ENCODE measurements at places on chromosomes 4 and X.

DNA sequence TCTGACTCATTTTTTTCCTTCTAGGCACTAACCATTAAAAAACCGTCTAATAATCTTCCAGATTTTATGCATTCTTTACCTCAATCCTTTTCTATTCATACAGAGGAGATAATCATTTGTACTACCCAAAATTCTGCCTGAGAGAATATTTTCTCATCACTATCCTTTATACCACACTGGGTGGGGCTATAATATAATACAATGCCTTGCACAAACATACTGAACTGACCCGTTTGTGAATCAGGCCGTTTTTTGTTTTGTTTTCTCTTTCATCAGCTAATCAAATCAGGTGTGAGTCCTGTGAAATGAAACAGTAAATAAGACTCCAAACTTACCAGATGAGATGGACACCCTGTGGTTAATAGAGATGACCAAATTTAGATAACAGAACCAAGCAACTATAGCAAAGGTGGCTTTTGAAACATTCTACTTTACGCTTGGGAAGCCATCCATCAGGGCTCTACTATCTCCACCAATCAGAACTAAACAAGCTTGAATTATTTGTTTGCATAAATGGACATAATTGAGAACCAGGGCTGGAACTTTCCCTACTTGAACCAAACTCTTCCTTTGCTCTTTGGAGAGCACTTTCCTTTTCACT, 573.0 kb downstream of the GABRG1 start:
- DNase-seq, result no peak

GRCh38 chr4:13546142-13546940, 2.0 kb upstream of the NKX3-2 start:
- DNase-seq, result no peak

DNA sequence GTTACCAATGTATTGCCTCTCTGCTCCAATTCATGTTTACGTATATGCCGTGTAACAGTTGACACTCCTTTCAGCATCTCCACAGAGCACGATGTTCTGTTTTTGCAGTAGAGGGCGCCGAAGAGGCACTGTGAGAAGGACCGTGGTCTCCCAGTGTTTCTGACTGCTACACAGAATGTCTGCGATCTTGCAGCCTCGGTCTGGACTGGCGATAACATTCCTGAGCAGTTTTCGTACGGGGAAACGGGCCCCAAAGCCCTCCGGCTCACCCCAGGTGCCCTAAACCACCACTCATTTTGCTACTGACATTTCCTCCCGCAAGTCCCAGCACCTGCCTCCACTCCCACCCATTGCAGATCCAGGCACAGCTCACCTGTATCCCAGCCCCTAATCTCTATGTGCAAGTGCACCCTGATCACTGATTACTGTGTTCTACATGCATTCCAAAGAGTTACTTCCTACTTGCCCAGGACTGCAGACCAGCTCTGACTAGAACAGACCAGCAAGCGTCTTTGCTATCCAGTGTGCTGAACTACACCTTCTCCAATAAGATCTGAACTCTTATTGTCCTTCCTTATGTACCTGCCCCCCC, 12.4 kb upstream of the NFXL1 start:
- DNase-seq, result peak; percentile 17

DNA sequence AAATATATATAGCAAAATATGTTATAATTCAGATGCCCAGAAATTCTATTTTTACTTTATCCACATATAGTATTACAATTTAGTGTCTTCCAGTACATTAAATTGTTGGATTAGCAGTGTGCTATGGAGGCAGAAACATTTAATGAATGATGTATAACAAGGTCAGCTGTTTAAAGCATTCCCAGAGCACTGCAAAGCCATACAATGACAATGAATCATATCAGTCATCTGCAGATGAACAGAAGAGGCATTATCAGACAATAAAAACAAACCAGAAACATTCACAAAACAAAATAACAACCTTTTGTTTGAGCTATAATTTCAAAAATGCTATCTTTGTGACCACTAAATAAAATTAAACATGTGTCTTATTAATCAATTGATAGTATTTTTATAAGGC, 524.2 kb downstream of the FAT4 start:
- DNase-seq, result no peak

GRCh38 chr4:61336916-61337315, 136.8 kb downstream of the ADGRL3 start:
- DNase-seq, result no peak

DNA sequence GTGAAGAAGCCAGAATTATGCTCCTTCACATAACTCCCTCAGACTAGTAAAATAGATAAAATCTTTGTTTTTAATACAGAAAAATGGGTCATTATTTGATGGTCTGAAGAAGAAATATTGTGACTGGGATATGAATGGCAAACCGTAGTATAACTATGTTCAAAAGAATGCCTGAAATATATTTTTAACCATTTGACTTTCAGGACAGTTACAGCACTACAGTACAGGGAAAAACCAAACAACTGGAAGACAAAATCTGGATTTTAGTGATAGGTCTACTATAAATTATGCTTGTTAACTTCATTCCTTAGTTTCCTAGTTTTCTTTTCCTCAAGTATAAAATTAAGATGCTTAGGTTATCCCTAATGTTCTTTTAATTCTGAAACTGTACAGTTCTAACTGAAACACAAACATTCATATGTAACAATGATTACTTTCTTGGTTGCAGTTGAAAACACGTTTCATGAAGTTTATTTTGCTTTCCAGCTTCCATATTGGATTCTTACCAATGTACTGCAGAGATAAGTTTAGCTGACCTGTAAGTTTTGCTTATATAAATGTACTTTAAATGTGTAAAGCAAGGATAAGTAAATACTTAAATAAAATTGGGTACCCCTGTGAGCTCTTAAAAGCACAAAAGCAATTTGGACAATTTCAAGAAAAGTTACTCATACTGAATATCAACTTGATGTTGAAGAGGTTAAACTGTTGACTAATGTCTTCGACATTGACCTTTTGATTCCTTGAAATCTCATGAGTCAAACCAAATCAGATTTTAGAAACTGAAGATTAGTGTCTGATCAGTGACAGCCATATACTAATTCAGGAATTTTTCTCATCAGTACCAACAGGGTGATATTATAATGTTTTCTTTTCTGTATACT, 895 bp downstream of the AFP start:
- DNase-seq, result no peak
